DMS53 (cell line): ENCODE measurements at places on chromosomes 1 and 21.
A peak's percentile ranks its signal among the peaks of the same experiment; 100 is the strongest.

GRCh38 chr1:53502641-53503432, 43.6 kb downstream of the DMRTB1 start:
- peak; percentile 35 for DNase-seq

DNA sequence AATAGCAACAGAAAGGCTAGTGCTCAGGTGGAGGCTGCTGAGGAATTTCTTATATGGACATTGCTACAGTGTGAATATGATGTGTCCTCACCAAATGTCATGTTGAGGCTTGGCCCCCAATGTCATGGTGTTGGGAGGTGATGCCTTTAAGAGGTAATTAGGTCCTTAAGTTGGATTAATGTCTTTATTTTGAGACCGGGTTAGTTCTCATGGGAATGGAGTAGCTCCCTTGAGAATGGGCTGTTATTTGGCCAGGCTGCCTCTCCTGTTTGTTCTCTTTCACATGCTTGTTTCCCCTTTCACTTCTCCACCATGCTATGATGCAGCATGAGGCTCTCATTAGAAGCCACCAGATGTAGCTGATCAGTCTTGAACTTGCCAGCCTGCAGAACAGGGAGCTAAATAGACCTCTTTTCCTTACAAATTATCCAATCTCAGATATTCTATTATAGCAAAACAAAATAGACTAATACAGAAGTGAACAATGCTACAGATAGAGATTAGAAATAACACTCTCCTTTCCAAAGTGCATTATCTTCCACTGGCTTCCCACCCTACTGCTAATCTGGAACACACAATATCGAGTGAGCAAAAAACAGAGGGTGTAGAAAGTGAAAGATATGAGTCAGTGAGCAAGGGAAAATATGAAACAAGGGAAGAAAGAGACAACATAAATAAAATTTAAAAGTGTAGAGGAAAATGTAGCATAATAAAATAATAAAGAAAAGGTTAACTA, 160.2 kb downstream of the NTMT2 start:
- DNase-seq = no peak

- peak; percentile 83 for DNase-seq
These were observed 4.8 kb upstream of the HEATR1 start for GRCh38 chr1:236608930-236609726.

DNA sequence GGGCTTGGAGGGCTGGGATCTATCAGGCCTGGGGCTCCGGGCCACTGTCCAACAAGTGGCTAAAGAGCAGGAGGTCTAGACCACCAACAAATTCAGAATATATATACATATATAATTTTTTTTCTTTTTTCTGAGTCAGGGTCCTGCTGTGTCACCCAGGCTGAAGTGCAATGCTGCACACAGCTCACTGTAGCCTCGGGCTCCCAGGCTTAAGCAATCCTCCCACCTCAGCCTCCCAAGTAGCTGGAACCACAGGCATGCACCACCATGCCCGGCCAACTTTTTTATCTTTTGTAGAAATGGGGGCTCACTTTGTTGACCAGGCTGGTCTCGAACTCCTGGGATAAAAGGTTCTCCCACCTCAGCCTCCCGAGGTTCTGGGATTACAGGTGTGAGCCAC, 6.8 kb upstream of the LAPTM5 start:
- no peak for DNase-seq

GRCh38 chr1:55399346-55399745, 184.2 kb upstream of the USP24 start:
- no peak for DNase-seq

GRCh38 chr1:23282957-23283356, 61.1 kb downstream of the HNRNPR start:
- DNase-seq = no peak

- DNase-seq = no peak
These were observed 688.5 kb downstream of the MATN1 start for GRCh38 chr1:30034627-30035521.

GRCh38 chr1:108627256-108627655, 33.6 kb downstream of the HENMT1 start:
- DNase-seq = no peak

- DNase-seq = no peak
These were observed 33.5 kb downstream of the NIBAN1 start for GRCh38 chr1:184940694-184941409.

GRCh38 chr1:167273027-167273800, 52.5 kb downstream of the POU2F1 start:
- no peak for DNase-seq

GRCh38 chr1:203549309-203549708, 55.4 kb downstream of the OPTC start:
- peak; percentile 68 for DNase-seq

DNA sequence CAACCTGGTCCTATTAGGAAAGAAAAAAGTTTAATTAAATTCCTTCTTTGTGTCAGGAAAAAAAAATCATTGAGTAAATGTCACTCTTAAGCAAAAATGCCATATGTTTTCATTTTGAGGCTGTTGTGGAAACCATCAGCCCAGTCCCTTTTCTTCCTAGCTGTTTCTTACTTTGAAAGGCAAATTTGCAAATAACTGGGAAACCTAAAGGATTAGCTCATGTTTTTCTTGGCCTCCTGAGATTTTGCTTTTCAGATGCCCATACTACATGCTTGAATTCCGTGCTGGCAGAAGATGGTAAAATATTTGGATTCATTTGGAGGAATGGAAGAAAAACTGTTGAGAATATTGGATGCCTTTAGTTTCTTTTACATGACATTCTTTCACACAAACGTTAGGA, 182.1 kb upstream of the ADAMTS5 start:
- no peak for DNase-seq

DNA sequence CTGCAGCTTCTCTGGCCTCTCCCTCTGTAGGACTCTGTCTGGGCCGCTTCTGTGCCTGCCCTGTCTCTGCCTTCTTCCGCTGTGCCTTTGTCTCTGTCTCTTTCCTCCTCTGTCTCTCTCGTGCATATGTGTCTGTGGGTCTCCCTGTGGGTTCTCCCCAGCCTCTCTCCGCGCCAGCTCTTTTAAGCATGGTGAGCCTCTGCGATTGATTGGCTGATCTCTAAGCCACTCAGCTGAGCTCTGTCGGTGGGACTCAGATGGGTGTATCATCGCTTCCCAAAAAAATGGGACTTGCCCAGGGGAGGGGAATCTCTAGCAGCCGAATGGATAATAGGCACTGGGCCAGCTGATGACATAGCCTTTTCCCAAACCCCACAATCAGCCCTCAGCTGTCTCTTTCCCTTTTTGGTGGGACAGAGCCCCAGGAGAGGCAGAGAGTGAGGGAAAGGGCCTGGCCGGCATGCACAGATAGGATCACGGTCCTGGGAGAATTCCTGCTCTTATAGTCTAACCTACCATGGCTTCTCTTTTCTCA, at the start of gene ADAMTS4:
TSS of gene ADAMTS4 (minus strand) at position 158 of the 535 bp plus-strand sequence. CDS start 427 bp downstream, outside the sequence.
- no peak for DNase-seq

- DNase-seq = peak; percentile 42
These were observed 14.2 kb upstream of the ADORA3 start for GRCh38 chr1:111517469-111518225.

DNA sequence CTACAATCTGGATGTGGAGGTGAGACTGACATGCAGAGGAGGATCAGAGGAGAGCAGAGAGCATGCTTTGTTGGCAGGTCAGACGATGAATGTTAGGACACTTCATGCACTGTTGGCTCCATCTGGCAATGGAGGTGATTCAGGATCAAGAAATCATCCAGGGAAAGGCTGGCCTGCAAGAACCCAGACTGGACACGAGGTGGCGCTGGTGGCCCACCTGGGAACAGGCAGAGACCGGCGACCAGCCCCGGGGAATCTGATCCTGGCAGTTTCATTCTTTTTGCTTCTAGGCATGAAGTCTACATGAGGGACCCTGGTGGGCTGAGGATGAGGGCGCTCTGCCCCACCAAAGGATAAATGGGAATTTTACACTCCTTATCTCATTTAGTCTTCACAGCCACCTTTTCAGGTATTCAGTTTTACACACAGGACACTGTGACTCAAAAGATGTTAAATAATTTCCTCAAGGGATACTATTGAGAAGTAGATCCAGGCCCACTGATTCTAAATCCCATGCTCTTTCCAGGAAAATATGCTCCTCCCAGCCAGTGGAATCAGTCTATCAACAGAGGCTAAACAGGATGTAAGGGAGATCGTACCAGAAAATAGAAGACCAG, 26.2 kb upstream of the SCMH1 start:
- DNase-seq = peak; percentile 86

DNA sequence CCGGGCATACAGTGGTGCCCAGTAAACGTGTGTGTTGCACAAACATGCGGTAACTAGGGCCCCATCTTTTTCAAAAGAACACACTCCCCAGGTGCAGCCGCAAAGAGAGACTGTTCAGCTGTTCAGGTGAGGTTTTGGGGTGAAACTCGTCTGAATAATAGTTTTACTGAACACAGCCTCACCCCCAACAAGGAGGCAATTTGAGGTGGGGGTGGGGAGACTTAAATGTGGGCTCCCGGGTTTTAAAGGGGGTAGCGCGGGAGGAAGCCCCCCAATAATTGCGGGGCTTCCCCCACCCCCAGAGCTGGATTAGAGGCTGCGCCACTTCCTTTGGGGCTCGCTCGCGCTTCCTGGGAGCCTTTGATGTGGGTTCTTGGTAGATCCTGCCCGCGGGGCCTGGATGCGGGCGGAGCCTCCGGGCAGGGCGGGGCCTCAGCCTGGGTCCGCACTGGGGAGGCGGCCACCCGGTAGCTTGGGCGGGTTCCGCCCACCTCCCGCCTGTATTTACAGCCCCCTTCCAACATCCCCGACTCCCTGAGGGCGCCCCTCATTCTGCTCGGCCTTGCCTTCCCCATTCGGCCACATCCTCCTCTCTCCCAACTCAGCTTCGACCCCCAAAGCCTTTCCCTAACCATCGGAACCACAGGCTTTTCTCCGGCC, 6.4 kb upstream of the EPHA2 start:
- no peak for DNase-seq

GRCh38 chr1:114272593-114272992, 118.9 kb upstream of the SYT6 start:
- DNase-seq = no peak

DNA sequence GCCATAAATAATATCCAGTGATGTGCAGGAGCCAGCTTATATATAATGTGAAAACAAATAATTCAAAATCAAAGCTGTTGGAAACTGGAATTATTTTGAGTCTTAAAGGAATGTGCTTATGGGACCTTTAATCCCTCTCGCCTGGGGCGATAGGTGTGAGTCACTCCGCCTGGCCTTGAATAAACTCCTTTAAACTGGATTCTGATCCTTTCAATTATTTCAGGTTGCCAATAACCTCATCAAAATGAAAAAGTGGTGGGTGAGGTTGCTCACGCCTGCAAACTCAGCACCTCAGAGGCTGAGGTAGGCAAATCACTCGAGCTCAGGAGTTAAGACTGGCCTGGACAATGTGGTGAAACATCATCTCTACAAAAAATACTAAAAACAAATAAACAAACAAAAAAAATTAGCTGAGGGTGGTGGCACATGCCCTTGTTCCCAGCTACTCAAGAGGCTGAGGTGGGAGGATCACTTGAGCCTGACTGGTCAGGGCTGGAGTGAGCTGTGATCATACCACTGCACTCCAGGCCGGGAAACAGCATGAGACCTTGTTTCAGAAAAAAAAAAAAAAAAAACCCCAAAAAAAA, 11.4 kb upstream of the SLC2A5 start:
- peak; percentile 75 for DNase-seq

DNA sequence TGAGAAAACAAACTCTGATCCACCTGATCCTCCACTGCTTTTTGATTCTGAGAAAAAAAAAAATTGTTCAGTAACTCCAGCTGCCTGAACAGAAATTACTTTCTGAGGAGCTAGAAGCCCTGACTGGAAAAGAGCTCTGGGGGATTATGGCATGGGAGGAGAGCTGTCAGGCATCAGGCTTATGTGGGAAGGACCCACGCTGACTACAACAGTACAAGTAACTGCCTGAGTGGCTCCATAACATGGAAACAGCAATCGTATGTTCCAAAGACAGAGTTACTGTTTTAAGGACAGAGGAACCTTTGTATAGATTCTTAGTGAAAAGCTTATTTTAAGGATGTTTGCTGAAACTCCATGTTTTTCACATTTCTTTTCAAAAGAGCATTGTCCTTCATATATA, 1.2 kb upstream of the ANGPTL7 start:
- DNase-seq = no peak

- peak; percentile 76 for DNase-seq
These were observed 6.9 kb upstream of the DNAH14 start for GRCh38 chr1:224922404-224923164.

DNA sequence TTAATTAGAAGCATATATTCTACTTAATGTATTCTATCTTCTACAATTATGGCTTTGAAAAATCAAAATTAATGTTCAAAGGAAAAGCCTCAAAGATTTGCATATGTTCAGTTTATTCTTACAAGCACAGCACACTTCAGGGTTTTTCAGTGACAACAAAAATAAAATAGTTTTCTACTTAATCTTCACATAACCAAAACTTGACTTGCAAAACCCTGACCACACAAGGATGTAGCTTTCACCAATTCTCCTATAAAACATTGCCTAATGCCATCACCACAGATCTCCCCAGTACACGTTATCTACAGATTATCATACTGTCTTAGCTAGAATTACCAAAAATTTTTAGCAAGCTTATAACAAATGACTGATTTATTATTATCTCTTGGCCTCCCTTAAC, 23.3 kb downstream of the LPAR3 start:
- no peak for DNase-seq

- no peak for DNase-seq
These were observed 52.2 kb downstream of the PLA2G4A start for GRCh38 chr1:186880982-186881381.

- no peak for DNase-seq
These were observed 66.9 kb upstream of the NEK2 start for GRCh38 chr1:211742272-211742671.

DNA sequence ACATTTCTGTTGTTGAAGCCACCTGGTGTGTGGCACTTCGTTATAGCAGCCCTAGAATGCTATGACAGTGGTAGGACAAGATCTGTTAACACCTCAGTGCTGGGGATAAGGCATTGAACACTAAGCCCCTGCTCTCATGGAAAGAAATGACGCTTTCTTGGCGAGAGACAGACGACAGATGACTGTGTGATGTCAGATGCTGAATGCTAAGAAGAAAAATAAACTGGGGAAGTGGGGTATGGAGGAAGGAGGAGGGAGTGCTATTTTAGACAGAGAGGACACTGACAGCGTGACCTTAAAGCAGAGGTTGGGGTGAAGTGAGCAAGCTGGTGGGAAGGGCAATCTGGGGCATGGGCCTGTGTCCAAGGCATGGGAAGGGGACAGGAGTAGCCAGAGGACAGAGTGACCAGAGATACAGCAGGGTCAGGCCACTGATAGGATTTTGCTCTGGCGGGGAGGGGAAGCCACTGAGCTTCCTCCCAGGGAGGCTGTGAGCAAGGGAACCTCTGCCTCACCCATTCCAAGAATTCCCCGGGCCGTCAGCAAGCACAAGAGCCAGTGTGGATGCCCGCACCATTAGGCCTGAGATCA, 15.2 kb downstream of the DOP1B start:
- DNase-seq = no peak
